ENCODE measurements at places on chromosomes 12 and 14. TPM values are rescaled to one million over a fixed set of nuclear protein-coding genes. Genes with fewer than 3 reads are reported as not detected.

- no peak for DNase-seq
Measured at GRCh38 chr14:104891121-104891551, 26.1 kb downstream of the CEP170B start.

GRCh38 chr12:62106547-62107185 lies 153.5 kb upstream of the USP15 start:
- DNase-seq: no peak

LGALS3 gene
- total RNA-seq: 202 TPM

MTA1 gene
- 43.4 TPM for total RNA-seq

DNA sequence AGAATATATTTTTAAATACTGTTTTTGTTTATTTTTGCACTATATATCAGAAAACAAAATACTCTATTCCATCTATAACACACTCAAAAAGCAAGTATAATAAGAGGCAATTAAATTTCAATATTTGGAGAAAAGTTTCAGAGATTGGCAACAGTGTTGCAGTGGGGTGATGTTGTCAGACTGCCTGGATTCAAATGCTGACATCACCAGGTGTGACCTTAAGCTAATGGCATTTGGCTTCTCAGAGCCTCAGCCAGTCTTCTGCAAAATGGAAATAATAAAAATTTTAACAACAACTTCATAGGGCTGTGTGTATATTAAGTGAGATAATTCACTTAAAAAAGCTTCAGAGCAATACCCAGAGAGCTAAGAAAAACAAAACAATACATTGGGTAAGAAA lies 74.7 kb downstream of the TMTC1 start:
- DNase-seq: no peak

PRIMA1 gene
- not detected for total RNA-seq

DNA sequence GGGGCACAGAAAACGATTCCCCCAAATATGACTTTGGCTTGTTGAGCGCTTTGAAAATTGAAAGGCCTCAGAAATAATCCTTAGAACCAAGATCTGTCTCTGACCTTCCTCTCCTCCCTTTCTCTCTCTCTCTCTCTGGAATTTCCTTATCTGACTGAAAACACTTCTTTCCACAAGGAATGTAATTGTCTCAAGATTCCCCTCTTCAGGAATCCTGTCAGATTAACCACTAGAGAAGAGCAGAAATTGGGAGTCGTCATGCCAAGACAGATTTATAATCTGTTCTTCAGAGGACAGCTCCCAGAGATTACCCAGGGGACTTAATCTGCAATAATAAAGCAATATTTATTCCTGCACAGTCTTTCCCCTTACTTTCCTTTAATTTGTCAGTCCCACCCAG lies 317.6 kb downstream of the ACSS3 start:
- DNase-seq: no peak

Data from dermis blood vessel endothelial cell (primary cell).